Tongue (tissue), 3 donors: ENCODE measurements at places on chromosomes 11 and 22. TPM values are rescaled to one million over a fixed set of nuclear protein-coding genes. Genes with fewer than 3 reads are reported as not detected.

DNA sequence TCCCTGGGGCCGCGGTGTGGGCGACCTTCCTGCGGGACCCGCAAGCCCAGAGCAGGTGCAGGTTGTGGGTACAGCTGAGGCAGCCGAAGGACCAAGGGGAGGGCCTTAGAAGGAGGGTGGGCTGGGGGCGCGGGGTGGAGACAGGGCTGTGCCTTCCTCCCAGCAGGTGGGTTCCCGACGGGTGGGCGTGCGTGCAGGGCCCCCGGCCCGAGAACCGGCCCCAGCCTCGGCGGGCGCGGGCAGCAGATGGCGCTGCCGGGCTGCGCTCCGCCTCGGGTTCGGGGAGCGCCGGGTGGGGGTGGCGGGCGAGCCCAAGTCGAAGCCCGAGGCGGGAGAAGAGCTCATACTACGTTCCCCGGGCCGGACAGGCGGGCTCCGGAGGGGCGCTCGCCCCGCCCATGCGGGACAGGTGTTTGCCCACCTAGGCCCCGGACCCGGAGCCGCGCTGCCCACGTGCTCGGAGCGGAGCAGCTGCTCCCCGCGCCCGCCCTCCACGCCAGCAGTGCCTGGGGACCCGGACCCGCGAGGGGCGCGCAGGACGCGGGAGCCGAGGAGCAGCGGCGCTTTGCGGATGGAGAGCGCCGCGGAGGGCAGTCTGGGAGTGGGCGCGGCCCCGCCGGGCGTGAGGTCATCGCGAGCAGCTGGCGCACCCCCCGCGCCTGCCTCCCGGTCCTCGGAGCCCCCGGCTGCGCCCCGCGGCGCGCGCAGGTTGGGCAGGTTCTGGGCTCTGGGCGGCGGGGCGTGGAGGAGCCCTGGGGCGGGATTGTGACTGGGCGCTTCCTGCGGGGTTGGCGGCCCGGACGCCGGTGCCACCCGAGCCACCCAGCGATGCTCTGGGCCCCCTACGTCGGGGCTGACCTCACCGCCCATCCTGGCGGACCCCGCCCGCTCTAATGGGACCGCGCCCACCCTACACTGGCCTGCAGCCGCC is 25.3 kb downstream of the DUSP8 start:
- peak; percentile 78 for DNase-seq

DNA sequence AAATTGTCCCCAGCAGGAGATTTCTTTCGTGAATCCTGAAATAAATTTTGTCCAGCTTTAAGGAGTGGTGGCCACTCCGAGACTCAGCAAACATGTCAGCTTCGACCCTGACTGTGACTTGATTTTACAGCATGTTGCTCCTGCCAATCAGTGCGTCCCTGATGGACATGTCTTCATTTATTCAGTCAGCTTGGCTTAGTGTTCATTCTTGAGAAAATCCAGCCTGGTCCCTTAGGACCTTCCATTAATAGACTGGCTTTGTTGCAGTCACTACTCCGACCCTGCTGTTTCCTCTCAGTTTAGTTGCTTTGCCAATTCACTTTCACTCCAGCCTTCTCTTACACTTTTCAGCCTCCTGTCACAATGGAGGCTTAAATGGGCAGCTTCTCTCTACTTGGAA is 30.5 kb downstream of the TMPRSS5 start:
- peak; percentile 53 for DNase-seq

DNA sequence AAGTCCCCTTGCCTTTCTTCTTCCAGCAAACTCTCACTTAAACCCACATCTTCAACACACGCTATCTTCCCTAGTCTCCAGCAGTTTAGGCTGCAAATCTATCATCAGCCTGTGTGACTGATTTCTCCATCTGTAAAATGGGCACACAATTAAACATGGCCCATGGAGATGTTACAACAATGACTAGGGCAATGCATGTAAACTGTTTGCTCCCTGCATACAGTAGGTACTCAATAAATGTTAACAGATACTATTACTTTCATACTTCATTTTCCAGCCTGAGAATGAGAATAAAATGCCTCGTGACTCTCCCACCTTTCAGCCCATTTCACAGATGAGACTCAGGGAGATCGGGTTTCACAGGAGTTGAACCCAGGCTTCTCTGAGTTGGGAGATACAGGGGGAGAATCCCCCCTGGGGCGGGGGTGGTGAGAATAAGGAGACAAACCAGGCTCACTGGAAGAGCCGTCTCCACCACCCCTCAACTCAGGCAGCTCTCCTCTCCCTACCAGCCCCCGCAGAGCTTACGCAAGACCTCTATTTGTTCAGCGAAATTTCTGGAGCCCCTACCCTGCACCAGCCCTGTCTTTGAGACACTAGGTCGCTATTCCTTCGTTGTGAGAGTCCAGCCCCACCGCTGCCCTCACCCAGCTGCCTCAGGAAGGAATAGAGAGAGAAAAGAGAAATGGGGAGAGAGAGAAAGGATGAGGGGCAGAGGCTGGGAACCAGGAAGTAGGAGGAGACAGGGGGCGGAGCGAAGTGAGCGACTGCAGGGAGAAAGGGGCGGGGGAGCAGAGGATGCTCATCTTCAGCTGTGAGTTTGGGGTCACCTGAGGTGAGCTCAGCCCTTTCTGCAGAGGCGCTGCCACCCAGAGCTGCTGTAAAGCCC is 42.1 kb upstream of the KLHL35 start:
- peak; percentile 63 for DNase-seq

Gene MMP11
- total RNA-seq, result 10.8 TPM

Gene ME3
- total RNA-seq, result 18.2 TPM

GRCh38 chr22:23688121-23688520 is 2.7 kb upstream of the RGL4 start:
- DNase-seq, result no peak

- DNase-seq, result no peak
Measured at GRCh38 chr11:78796956-78797355, 222.3 kb upstream of the NARS2 start.

- no peak for DNase-seq
Measured at GRCh38 chr22:20953342-20953608, 13.8 kb upstream of the AIFM3 start.

GRCh38 chr11:106022795-106023275 is 795 bp upstream of the MSANTD4 start:
- DNase-seq, result no peak

DNA sequence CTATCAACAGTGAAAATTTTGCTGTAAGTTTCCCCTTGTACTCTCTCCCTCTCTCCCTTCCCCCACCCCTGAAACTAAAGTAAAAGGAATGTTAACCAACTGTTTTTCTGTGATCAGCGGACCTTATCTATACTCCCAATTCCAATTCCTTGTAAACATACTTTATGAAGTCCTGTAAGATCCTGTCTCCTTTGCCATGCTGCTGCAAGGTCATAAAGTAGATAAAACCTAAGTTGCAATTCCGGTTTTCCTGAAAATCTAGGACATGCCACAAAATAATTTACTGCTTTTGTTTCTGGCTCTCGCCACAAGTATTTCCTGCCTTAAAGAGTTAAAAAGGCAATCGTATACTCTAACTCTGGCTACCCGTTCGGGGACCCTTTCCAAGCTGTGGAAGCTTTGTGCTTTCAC is 1469.0 kb downstream of the LRRC4C start:
- no peak for DNase-seq

DNA sequence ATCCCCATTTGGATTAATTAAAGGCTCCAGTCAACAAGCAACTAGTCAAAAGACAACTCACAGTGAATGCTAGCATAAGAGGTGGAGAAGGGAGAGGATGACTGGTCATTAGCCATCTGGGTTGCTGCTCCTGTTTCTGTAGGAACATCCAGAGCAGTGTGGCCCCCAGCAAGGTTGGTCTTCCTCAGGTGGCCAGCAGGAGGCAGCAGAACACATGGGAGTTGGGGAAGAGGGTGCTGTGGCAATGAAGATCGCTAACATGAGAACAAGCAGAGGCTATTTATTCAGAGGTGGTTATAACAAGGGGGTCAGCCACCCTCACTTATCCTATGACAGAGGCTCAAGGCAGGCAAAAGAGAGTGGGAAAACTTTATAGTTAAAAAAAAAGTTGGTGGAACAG is 21.3 kb downstream of the IZUMO1R start:
- DNase-seq, result no peak

- no peak for DNase-seq
Measured at GRCh38 chr11:131077340-131077739, 161.1 kb upstream of the SNX19 start.

Gene SLC22A6
- not detected for total RNA-seq

Gene P2RX6
- total RNA-seq, result 19.3 TPM

Gene ARL2
- 131 TPM for total RNA-seq

- DNase-seq, result no peak
Measured at GRCh38 chr11:72338741-72339140, 94.8 kb upstream of the PHOX2A start.

- DNase-seq, result peak; percentile 86
Measured at GRCh38 chr22:38868886-38869381, 3.1 kb downstream of the CBX6 start.

DNA sequence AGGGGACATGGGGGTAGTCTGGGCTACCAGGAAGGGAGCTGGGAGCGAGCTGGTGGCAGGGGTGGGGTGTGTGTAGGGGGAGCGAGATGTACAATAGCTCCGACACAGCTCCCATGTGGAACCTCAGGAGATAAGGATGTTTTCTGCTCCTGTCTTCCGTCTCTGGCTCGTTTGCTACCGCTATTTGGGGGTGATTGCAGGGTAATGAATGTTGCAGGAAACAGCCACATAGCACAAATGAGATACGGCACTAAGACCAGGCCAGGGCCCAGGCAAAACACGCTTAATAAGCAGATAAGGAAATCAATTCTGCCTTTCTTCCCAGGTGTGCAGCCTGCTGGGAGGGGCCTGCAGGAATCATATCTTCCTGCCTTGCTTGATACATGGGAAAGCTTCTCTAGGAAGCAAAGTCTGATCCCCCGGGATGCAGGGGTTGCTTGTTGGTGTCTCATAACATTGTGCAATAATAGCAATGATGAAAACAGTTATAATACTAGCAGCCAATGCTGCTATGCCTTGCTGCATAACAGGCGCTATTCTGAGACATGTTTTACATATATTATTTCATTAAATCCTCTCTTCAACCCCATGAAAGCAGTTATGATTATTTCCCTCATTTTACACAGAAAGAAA is 158.7 kb downstream of the ST3GAL4 start:
- DNase-seq, result no peak

Gene PLAAT5
- 2.3 TPM for total RNA-seq

GRCh38 chr11:18012122-18012905 is 533 bp downstream of the SERGEF start:
- DNase-seq, result peak; percentile 26

GRCh38 chr22:43039800-43040199 is 24.9 kb upstream of the PACSIN2 start:
- DNase-seq, result no peak

DNA sequence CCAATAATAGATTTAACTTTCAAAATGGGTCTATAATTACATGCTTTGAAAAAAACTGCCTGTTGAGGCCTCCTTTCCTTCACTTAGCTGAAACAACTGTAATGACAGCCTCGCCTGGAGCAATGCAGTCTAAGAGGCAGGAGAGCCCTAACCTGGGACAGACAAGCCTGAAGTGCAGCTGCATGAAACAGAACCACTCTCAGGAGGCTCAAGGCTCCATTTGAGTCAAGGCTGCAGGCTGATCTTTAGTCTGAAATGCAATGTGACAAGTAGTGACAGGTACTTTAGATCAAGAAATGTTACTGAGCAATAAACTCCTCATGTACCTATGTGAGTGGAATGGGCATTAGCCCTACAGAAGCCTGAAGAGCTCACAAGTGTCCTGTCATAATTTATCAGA is 414.0 kb upstream of the LUZP2 start:
- DNase-seq, result no peak

Gene MS4A1
- 1.1 TPM for total RNA-seq

DNA sequence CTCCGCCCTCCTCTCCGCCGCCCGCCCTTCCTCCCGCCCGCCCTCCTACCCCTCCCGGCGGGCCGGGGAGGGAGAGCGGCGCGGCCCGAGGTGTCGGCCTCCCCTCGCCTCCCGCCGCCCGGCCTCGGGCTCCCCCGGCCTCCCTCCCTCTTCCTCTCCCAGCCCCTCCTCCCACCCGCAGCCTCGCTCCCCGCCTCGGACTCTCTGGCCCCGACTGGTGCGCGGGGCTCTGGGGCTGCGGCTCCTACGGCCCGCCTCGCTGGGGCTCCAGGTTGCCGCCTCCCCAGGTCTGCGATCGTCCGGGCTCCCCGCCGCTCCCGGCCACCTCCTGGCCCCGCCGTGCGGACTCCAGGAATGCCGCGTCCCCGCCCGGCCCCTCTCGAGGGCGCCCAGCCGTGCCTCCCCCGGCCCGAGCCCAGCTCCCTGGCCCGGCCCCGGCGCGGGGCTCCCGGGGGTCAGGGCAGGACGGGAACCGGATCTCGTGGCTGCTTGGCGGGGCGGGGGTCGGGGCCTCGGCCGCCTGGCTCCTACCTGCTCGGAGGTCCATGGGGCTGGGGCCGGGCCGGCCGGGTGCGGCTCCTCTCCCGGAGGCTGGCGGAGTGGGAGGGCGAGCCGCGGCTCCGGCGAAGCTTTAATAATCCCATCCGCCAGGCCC is at the start of gene CLCF1:
Gene CLCF1, minus strand, starts transcription at position 606 of the 655 bp plus-strand sequence. Its CDS starts 59 bp downstream, at position 547.
- peak; percentile 82 for DNase-seq

DNA sequence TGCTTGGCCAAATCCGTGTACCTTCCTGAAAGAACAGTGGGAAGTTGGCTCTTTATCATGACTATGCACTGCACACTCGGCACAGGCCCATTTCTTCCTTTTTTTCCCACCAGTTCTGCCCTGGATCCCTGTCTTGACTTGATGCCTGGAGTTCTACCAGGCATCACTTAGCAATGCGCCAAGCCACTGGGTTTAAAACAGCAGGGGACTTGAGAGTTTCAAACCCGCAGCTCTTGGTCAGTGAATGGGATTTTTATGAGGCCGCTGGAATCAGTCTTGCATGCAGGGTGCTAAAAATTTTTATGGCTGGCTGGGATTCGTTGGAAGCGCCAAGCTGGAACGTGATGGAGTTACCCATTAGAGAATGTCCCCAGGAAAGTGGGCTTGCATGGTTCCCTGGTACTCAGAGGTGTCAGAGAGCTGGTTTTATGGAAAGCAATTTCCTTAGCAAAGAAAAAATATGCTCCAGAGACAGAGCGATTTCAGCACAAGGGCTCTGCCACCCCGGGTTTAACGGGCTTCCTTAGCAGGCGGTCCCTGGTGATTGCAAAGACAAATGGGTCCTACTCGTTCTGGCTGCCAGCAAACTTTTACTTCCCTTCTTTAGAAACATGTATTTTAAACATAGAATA is 432.9 kb downstream of the TENM4 start:
- no peak for DNase-seq

- DNase-seq, result no peak
Measured at GRCh38 chr11:65524014-65524740, 706 bp upstream of the SCYL1 start.

- no peak for DNase-seq
Measured at GRCh38 chr11:67494371-67495233, 10.6 kb downstream of the PITPNM1 start.

DNA sequence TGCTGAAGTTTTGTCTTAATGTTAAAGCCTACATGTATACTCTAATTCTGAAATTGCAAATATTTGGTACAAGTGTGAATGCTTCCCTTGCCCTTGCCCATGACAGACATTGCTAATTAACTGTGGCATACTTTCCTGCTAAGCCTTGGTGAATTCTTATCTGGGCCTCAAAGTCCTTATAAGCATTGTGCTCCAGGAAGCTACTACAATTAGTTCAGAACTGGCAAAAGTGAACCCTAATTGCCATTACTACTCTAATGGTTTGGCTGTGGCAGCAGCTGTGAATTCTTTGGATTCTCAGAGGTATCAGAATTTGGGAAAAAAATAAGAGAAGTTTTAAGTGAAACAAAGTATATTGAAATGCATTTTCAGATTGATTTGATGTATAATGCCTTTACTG is 24.3 kb downstream of the EMSY start:
- DNase-seq, result no peak

Gene SCUBE1
- 0.41 TPM for total RNA-seq

Gene GGTLC3
- not detected for total RNA-seq
